ENCODE measurements at places on chromosomes 7 and 10. TPM values are rescaled to one million over a fixed set of nuclear protein-coding genes. Genes with fewer than 3 reads are reported as not detected.

RBP3 gene
- not detected for total RNA-seq

OR2AE1 gene
- not detected for total RNA-seq

OR2A1 gene
- total RNA-seq: not detected

GRID1 gene
- total RNA-seq: 7.1 TPM

HKDC1 gene
- total RNA-seq: 0.04 TPM

PDK4 gene
- 0.24 TPM for total RNA-seq

CYP51A1 gene
- 107 TPM for total RNA-seq

AKR1C1 gene
- 75.9 TPM for total RNA-seq

ENO4 gene
- total RNA-seq: not detected

ERVW-1 gene
- not detected for total RNA-seq

PNLIPRP3 gene
- not detected for total RNA-seq

ZNF503 gene
- not detected for total RNA-seq

PLXNA4 gene
- 0.04 TPM for total RNA-seq

AKR1D1 gene
- not detected for total RNA-seq

HGF gene
- total RNA-seq: 0.02 TPM

CPEB3 gene
- 1.2 TPM for total RNA-seq

PRKAR2B gene
- 115 TPM for total RNA-seq

HMX2 gene
- 0.58 TPM for total RNA-seq

CNTNAP2 gene
- total RNA-seq: 0.62 TPM

PRKG1 gene
- 0.22 TPM for total RNA-seq

LOXL4 gene
- 0.04 TPM for total RNA-seq

OR9A2 gene
- not detected for total RNA-seq

SORBS1 gene
- 6.2 TPM for total RNA-seq

GCK gene
- total RNA-seq: 0.11 TPM

ATOH7 gene
- total RNA-seq: not detected

AUTS2 gene
- total RNA-seq: 0.58 TPM

TMEM139 gene
- 1.5 TPM for total RNA-seq

TNS3 gene
- 0.20 TPM for total RNA-seq

All from K562 (cell line).